NB4 (cell line): ENCODE measurements at places on chromosomes 12 and 14.
A peak's percentile ranks its signal among the peaks of the same experiment; 100 is the strongest.

GRCh38 chr12:91562476-91562875 lies 379.9 kb upstream of the DCN start:
- no peak for DNase-seq

DNA sequence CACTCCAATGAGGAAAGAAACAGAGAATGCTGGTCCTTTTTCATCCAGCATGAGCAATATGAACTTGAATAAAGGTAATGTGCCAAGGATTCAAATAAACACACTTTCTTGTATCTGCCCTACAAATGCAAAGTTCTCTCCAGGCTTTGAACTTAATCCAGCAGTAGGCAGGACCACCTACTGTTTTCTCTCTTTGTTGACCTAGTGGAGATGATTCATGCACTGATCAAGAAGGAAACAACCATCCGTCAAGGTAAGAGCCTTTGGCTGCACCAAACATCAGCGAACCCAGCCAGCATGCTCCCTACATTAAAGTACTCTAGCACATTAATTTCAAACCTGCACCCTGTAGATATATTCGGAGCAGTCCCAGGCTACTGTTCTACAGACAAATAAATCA lies 489.3 kb downstream of the GALC start:
- no peak for DNase-seq

GRCh38 chr12:67085699-67086098 lies 183.5 kb upstream of the CAND1 start:
- DNase-seq, result no peak

DNA sequence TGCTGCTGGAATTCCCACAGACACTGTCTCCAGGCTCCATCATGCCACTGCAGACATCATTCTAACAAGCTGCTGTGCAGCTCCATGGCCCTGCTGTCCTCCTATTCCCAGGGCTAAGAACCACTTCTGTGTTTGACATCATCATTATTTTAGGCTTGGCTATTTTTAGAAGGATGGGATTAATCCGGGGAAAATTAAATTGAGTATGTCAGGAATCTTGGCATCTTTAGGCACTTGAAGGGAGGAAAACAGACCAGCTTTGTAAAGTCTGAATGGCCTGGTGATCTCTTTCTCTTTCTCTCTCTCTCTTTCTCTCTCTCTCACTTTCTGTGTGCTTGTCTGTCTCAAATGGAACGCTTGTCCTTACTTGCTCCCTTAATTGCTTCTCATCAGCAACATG lies 568.3 kb upstream of the FLRT2 start:
- no peak for DNase-seq

DNA sequence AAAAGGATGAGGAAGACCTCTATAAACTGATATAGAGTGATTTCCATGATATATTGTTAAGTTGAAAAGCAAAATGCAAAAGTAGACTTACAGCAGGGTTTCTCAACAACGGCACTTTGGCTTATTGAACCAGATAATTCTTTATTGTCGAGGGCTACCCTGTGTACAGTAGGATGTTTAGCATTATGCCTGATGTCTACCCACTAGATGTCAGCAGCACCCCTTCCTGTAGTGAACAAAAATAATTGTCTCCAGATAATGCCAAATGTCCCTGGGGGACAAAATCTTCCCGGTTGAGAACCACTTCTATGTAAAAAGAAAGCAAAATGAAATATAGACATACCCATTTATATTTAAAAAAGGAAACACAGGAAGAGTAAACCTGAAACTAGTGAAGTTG lies 32.4 kb downstream of the ABCD2 start:
- peak; percentile 25 for DNase-seq

- no peak for DNase-seq
These were observed 1107.8 kb downstream of the FSCB start for GRCh38 chr14:43399289-43399688.

DNA sequence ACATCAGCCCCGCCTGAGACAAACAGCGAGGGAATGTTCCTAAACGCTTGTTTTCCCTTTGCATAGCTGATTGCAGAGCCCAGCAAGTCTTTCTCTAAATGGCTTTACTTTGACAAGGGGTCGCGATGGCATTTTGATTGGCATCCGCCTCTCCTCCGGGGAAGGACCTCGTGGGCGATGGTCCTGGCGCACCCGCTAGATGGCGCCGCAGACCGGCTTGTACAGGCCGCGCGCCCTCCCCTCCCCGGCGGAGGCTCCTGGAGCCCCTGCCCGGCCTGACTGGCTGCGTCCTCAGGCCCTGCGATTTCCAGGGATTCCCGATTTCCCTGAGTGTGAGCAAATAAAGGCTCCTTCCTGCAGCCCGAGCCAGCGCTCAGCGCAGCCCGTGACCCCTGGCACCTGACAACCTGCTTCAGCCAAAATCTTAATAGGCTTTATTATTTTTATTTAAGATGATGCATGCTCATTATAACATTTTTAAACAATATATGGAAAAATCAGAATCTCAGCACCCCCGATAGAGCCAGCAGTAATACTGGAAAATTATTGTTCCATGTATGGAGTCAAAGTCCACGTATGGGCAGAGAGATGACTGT lies 468.3 kb downstream of the AACS start:
- DNase-seq, result peak; percentile 64

GRCh38 chr14:90499121-90499520 lies 102.3 kb downstream of the CALM1 start:
- DNase-seq, result no peak

- DNase-seq, result no peak
These were observed 45.0 kb upstream of the GSG1 start for GRCh38 chr12:13148485-13148847.
